Pancreas (tissue), 10 donors: ENCODE measurements at places on chromosomes 1 and 21.

GRCh38 chr1:23475134-23475628 lies 8.8 kb downstream of the ASAP3 start:
- no peak for DNase-seq

DNA sequence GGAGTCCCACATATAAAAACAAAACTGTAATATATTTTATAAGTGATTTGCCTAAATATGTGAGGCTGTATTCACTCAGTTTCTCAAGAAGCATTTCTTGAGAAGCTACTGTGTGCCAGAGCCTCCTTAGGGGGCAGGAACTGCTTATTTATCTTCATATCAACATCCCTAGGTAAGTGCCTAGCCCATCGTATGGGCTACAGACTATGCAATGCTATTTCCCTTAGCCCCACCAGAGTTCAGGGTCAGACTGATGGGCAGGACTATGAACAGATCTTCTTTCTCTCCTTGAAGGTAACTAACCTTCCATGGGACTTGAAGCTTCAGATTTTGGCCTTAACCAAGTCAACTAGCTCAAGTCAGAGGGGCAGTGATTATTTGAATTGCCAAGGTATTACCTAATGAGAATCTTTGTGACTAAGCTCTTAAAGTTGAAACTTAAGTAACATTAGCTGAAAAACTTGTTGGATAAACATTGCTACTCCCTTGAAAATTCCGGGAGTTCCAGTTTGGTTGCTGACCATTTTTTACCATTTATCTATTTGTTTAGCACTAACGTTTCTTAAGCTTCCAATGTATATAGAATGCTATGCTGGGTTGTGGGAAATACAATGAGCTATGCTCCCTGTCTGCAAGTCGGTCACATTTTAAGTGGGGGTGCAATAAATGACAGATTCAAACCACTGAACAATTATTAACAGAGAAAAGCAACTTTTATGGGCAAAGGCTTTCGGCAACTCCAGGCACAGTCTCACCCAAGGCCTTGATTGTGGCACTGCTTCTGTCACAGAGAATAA lies 85.2 kb downstream of the GPR88 start:
- DNase-seq: no peak

GRCh38 chr1:46246548-46247435 lies 771 bp upstream of the RAD54L start:
- DNase-seq: no peak

- no peak for DNase-seq
Measured at GRCh38 chr1:29412591-29412990, 176.3 kb downstream of the PTPRU start.

DNA sequence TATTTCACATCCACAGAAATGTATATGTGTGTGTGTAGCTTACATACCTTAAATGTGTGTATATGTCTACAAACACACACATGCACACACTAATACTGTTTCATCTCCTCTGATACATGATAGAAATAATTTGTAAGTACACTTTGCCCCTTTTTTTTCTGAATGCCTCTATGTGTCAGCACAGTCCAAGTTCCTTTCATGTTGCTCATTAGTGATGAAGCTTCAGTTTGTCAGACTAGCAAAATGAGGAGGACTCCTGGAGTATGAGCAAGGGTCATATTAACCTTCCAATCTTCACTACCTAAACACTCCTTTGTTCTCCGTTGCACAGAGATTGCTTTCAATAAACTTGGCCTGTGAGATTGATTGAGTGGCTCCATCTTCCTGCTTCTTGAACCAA lies 935.4 kb downstream of the MRPL39 start:
- no peak for DNase-seq

GRCh38 chr1:63822540-63822939 lies 48.7 kb downstream of the ROR1 start:
- no peak for DNase-seq

DNA sequence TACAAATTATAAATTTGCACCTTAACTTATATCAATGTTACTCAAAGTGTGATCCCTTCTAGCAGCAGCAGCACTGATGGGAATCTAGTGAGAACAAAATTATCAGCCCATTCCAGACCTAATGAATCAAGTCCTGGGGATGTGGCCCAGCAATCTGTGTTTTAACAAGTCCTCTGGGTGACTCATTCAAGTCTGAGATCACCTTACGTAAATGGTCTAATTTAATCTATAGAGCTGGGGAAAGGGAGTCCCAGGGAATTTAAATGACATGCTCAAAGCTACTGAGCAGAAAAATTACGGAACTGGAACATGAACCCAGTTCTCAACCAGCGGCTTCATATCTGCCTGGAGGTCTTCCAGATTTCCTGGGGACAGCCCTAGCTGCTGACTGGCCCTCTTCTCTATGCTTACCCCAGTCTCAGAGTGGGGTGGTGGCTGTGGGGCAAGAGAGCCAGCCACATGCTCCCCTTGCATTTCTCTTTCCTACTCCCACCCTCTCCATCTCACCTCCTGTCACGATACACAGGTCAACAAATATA lies 220.0 kb downstream of the TM2D1 start:
- DNase-seq: no peak

DNA sequence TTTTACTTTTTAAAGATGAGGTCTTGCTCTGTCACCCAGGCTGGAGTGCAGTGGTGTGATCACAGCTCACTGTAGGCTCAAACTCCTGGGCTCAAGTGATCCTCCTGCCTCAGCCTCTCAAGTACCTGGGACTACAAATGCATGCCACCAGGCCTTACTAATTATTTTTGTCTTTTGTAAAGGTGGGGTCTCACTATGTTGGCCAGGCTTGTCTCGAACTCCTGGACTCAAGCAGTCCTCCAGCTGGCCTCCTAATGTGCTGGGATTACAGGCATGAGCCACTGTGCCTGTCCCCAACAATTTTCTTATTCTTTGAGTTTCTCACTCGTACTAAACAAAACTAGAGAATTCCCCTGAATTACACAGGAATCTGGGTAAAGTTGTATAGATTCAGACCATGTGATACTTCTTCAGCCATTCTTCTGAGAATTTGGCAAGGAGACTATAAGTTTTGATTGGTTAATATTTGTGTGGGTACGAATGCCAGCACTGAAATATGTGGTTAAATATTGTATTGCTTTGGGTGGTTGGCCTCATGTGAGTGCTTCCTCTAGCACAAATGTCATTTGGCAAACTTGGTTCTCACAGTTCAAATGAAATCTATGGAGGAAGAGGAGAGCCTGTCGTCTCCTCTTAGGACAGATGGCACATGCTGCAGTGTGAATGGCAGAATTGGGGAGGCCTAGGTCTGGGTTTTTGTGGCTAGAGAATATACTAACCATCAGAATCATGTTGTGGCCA lies 104.9 kb downstream of the RUNX1 start:
- no peak for DNase-seq

GRCh38 chr1:100643471-100644196 lies 75.9 kb upstream of the VCAM1 start:
- DNase-seq: no peak

DNA sequence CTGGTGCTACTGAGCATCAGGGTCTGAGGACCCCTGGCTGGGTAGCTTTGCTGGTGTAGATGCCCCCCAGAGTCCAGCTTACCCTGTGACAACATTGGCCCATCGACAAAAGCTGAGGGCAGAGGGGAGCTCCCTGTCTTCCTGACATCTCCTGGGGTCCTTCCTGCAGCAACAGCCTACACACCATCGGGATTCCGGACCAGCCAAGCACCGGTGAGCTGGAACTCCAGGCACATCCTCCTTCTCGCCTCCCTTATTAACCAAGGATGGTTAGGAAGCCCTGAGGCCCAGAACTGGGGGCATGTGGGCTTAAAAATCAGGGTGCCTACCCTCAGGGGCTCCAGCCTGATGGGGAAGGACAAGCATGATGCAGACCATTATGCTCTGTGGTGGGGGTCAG lies 658.0 kb downstream of the PTPRU start:
- DNase-seq: no peak

- no peak for DNase-seq
Measured at GRCh38 chr1:158830904-158831507, at the start of gene MNDA. Gene MNDA, plus strand, starts transcription at chr1:158831351. Its CDS starts 10,803 bp downstream, at chr1:158842154.

- DNase-seq: no peak
Measured at GRCh38 chr1:15693371-15693770, 9.3 kb downstream of the PLEKHM2 start.
